ENCODE measurements at places on chromosomes 4 and X.
A peak's percentile ranks its signal among the peaks of the same experiment; 100 is the strongest.

- DNase-seq, result no peak
Observed at GRCh38 chrX:80513625-80514024, 93.4 kb downstream of the TENT5D start.

GRCh38 chrX:53312946-53313727 lies 31.8 kb upstream of the IQSEC2 start:
- no peak for DNase-seq

- no peak for DNase-seq
Observed at GRCh38 chr4:8404791-8405515, 35.6 kb downstream of the ACOX3 start.

DNA sequence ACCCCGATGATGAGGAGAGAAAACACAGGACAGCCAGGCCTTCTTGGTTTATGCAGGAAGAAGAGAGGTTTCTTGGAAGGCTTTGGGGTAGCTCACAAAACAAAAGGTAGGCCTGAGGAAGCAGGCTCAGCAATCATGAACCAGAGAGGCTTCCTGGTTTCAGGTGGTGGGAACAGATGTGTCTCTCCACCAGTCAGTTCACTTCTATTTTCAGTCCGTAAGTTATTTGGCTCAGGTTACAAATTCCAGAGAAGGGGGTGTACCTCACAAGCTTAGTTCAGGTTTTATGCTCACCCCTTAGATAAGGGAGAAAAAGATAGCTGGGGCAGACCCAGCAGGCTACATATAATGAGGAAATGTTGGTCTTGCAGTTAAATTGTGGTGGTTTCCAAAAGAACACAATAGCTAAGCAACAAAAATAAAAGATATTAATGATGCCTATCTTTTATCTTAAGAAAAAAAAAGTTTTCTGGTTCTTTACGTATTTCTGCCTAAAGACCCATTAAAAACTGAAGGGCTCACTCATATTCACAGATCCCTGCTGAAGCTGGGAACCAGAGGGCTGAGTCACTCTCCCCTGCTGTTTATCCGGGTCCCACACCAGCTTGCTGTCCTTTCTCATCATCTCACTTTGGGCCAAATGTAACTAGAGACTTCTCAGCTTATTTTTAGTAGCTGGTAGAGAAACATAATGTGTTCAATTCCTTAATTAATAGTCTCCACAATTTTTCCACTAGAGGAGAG lies 177.0 kb downstream of the CAMK2D start:
- no peak for DNase-seq

DNA sequence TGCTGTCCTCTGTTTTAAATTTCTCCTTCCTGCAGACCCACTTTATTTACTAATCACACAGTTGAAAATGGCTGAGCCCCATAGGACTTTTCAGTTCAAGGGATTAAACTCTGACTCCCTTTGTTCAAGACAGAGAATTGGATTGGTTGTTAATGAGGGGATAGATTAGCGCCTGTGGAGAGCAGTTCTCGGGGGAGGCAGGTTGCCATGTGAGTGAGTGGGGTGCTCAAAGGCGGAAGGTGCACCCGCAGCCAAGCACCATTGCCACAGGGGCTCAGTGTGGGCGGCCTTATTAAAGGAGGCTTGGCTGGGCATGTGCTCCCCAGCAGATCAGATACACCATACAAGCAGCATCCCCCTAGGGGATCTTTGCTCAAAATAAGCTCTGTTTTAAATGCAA lies 7.9 kb upstream of the CBR4 start:
- DNase-seq, result no peak

DNA sequence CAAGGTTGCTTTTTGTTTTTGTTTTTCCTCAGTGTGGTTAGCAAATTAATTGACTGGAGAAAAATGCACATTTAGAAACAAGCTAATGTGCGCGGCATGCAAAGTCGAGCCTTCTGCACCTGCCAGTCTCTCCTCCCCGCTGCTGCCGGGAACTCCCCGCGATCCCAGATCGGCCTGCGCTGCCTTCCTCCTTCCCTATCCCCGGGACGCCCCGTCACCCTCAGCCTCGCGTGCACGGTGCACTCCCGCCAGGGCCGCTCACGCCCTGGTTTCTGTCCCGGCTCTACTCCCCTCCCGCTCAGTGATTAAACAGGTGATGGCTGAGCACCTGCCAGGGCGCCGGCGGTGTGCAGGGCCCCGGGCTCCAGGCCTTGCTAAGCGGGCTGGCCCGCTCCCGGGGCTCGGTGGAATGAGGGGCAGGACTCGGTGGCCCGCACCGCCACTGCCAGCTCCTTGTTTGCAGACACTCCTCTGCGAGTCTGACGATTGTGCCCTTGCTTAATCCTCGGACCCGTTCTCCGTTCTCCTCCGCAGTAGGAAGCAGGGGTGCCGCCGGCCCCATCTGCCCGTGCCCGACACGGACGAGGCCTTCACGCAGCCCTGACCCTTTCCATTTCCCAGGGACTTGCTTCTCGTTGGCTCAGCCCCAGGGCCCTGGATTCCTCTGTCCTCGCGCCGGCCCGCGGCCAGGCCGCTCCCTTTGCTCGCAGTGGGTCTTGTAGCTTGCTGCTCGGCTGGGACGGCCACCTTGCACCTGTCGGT lies 143.4 kb downstream of the TRIML1 start:
- no peak for DNase-seq

- no peak for DNase-seq
Observed at GRCh38 chrX:69257499-69258127, 92.4 kb upstream of the PJA1 start.

GRCh38 chr4:15250021-15250441 lies 177.8 kb upstream of the C1QTNF7 start:
- no peak for DNase-seq

GRCh38 chrX:48942895-48943294 lies 14.5 kb downstream of the OTUD5 start:
- no peak for DNase-seq

GRCh38 chrX:107731831-107732502 lies 43.6 kb downstream of the TSC22D3 start:
- DNase-seq, result peak; percentile 30

DNA sequence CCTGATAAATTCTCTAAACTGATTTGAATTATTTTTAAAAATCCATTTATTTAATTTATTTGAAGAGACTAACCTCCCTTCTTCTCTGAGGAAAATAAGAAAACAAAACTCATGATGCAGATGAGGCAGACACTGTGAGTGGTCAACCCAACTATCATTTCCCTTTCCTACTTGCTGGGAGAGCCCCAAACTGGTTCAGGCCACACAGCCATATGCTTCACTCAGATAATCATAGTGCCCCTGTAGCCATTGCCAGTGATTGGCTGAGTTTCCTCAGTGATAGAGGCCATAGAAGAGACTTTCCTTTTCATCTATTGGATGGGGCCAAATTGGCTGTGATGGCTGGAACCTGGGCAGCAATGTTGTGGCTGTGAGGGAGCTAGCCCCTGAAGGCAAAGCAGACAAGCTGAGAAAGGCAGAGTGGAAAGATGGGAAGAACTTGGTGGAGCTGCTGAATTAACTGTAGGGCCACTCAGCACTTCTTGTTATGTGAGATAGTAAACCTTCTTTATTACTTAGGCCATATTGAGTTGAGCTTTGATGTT lies 49.8 kb downstream of the RAB33B start:
- DNase-seq, result no peak

DNA sequence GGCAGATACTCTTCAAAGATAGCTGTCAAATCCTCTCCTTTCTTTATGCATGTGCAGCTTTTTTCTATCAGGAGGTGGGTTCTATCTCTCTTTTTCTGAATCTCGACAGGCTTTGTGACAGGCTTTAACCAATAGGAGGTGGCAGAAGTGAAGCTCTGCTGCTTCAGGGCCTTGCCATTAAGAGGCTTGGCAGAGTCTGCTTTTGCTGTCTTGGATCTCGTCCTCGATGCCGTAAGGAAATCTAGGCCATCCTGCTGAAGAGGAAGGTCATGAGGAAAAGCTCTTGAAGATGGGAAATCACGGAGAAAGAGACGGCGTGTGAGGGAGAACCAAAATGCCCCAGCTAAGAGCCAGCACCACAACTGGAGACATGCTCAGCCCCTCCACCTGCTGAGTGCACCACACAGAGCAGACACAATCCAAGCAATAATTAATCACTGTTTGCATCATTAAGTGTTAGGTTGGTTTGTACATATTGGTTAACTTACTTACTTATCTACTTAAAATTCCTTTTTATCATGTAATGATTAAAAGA lies 92.2 kb downstream of the DDIT4L start:
- no peak for DNase-seq

- DNase-seq, result no peak
Observed at GRCh38 chr4:20983763-20984575, 283.7 kb downstream of the PACRGL start.

DNA sequence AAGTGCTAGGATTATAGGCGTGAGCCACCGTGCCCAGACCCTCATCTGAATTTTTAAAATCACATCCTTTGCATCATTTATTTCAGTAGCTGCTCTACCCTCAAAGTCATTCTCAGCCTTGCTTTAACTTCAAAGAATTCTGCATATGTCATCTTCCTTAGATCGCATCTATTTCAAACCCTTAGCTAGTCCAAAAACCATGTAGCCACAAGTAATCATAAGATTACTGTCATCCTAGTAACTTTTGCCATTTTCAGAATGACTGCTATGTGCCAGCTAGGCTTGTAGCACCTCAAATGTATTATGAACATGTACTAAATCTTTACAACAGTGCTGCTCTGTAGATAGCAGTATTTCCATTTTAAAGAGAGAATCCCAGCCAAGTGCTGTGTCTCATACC lies 45.5 kb upstream of the KLF3 start:
- no peak for DNase-seq

- no peak for DNase-seq
Observed at GRCh38 chr4:166493924-166494345, 620.9 kb downstream of the TLL1 start.

- no peak for DNase-seq
Observed at GRCh38 chr4:140689623-140690022, 66.6 kb downstream of the TBC1D9 start.

- DNase-seq, result no peak
Observed at GRCh38 chr4:29540439-29541102, 1179.6 kb upstream of the PCDH7 start.

DNA sequence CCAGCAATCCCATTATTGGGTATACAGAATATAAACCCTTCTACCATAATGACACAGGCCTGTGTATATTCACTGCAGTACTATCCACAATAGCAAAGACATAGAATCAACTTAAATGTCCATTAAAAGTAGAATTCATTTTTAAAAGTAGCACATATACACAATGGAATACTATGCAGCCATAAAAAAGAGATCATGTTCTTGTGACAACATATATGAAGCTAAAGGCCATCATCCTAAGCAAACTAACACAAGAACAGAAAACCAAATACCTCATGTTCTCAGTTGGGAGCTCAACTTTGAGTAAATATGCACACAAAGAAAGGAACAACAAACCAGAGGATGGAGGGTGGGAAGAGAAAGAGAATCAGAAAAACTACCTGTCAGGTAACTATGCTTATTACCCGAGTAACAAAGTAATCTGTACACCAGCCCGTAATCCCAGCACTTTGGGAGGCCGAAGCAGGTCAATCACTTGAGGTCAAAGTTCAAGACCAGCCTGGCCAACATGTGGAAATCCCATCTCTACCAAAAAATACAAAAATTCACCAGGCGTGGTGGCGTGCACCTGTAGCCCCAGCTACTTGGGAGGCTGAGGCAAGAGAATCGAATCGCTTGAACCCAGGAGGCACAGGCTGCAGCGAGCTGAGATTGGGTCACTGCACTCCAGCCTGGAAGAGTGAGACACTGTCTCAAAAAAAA lies 22.8 kb downstream of the DHX15 start:
- DNase-seq, result no peak

DNA sequence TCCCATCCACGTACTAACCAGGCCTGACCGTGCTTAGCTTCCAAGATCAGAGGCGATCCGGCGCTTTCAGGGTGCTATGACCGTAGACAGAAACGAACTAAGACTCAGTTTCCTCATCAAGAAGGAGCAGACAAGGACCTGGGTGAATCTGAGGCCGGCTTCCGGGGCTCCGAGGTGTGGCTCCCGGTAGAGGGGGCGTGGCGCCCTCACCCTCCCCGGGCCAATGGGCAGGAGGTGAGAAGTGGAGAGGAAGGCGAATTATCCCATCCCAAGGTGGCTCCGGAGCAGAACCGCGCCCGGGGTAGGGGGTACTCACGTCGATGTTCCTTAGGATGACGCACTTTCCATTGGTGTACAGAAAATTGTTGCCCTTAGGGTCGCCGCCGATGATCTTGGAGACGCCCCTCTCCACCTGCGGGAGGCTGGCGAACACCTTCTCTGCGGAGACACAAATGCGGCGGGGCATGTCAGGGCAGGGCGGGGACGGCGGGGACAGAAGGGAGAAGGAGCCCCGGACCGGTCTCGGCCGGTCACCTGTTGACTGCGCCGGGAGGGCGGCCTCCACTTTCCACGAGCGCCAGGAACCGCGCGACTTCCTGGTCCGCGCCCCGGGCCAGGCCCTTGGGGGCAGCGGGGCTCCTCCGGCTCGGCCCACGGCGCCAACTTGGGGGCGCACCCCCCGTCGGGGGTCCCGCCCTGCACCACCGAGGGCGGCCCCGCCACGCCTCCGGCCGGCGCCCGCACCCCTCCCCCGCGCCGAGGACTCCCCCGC lies 616 bp downstream of the WDR1 start:
- no peak for DNase-seq

DNA sequence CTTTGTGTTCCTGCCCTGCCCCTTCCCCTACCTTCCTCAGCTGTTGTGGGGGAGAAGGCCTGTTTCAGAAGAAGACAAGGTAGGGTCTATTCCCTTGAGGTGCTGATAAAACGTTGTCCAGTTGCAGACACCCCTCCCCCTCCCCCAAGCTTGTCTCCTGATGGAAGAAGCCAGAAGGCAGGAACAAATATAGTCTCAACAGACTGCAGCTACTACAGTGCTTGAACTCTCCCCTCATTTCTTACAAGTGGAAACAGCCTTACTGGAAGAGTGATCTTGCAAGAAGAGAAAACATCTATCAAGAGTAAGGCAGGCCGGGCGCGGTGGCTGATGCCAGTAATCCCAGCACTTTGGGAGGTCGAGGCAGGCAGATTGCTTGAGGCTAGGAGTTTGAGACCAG lies 11.0 kb upstream of the MAP7D3 start:
- no peak for DNase-seq

- DNase-seq, result no peak
Observed at GRCh38 chr4:75623026-75623425, 7.3 kb downstream of the CDKL2 start.

GRCh38 chrX:50327235-50327634 lies 122.7 kb downstream of the CCNB3 start:
- no peak for DNase-seq

GRCh38 chr4:183248201-183248600 lies 71.9 kb downstream of the CLDN22 start:
- DNase-seq, result no peak

GRCh38 chr4:120452001-120452400 lies 385.4 kb upstream of the MAD2L1 start:
- DNase-seq, result no peak

GRCh38 chr4:154230091-154230490 lies 261.5 kb downstream of the DCHS2 start:
- no peak for DNase-seq

GRCh38 chr4:7002336-7002735 lies 40.8 kb upstream of the TADA2B start:
- no peak for DNase-seq

GRCh38 chr4:54548098-54548620 lies 109.6 kb upstream of the KIT start:
- DNase-seq, result no peak

- no peak for DNase-seq
Observed at GRCh38 chrX:15269120-15269519, 763 bp downstream of the ASB9 start.
